Hematopoietic multipotent progenitor cell (in vitro differentiated cells): ENCODE measurements at places on chromosomes 16 and 17.

- peak; percentile 87 for DNase-seq
Observed at GRCh38 chr17:74631468-74632450, 8.2 kb upstream of the CD300E start.

DNA sequence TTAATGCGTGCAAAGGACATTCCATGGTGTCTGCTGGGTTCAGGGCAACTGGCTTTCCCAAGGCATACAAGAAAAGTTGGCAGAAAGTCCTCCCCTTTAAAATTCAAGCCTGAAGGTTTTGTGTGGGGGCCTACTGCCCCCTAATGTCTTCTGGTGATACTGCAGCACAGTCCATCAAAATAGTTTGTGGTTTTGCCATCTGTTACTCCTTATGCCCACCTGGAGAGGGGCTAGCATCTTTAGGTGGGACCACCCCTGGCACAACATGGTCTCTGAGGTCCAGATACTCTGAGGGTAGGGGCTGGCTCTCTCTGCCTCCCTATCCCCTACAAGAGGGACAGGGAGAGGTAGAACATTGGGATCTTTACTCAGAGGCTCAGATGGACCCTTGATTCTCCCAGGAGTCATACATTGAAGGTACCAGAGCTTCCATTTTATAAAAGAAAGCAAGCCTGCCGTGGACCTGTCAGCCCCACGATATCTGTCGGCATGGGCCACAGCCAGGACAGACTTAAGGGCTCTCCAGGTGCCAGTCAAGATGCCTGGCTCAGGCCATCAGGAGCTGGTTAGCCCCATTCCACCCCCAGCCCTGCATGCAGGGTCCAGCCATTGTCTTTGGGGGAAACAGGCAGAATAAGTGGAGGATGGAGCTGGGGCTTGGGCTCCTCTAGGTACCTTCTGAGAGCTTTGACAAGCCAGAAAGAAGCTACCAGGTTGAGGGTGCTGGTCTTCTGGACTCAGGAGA, 6.3 kb downstream of the ESRP2 start:
- DNase-seq = peak; percentile 42

GRCh38 chr17:72813481-72813880, 279.0 kb downstream of the SLC39A11 start:
- DNase-seq = no peak

DNA sequence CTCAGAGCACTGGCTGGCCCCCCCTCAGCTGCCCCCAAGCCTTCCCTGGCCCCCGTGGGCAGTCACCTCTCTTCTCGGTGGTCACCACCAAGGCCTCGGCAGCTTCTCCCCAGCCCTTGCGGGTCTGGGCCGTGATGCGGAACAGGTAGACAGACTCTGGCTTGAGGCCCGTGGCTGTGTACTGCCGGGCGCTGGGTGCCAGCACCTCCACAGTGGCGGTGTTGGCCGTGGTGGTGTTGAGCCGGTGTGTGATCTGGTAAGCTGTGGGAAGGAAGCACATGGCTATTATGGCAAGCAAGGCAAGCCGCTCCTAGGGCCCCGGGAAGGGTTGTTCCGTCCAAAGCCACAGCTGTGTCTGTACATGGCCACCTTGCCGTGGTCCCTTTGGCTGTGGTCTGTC, 78.4 kb upstream of the CDC42EP4 start:
- no peak for DNase-seq

GRCh38 chr16:8505327-8505991, 84.9 kb downstream of the TMEM114 start:
- DNase-seq = no peak

DNA sequence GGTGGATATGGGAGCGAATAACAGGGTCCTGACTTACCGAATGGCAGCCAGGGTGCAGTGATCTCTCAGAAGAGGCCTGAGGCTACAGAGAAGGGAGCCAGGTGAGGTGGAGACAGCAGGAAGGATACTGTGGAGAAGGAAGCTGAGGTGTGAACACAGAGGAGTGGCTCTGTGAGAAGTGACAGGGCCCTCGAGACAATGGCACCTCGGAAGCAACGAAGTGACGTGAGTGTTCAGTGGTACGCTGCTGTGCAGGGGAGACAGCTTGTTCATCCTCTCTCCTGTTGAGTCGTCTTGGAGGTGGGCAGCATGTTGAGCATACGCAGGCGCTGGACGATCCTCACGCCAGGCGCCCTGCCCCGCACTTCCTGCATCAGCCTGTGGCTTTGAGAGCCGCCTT, 390.3 kb downstream of the CPPED1 start:
- DNase-seq = no peak

GRCh38 chr16:57357330-57358085, 1.1 kb upstream of the CCL22 start:
- DNase-seq = no peak

- DNase-seq = no peak
Observed at GRCh38 chr16:49665482-49666230, 190.3 kb downstream of the ZNF423 start.

DNA sequence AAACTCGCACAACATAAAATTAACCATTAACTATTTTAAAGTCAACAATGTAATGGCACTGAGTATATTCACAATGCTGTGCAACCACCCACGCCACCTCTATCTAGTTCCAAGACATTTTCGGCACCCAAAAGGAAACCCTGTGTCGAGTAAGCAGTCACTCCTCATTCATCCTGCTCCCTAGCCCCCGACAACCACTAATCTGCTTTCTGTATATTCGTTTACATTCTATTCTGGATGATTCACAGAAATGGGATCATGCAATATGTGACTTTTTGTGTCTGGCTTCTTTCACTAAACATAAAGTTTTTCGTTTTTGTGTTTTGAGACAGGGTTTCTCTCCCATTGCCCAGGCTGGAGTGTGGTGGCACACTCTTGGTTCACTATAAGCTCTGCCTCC, 42.2 kb upstream of the HAPSTR1 start:
- no peak for DNase-seq

- DNase-seq = no peak
Observed at GRCh38 chr16:87166321-87166720, 150.9 kb downstream of the C16orf95 start.
